ENCODE measurements at places on chromosomes 2 and 18.

DNA sequence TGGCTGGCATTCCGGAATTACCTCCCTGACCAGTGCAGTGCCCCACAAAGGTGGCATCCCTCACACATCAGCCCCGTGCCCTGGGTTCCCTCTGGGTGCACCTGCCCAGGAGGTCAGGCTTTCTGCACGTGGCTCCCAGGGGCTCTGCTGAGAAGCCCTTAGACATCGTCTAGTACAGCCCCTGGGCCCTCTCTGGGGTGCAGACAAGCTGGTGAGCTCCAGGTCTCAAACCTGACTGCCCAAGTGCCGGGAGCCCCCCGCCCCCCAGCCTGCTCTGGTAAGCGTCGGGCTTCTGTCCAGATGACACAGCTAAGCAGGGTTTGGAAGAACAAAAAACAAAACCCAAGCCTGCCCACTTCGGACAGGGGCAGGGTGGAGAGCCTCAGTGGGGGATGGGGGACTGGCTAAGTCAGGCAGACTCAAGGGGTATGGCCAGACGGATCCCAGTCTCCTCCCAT lies 20.2 kb downstream of the TWIST2 start:
- DNase-seq = peak; percentile 50

- DNase-seq = no peak
Measured at GRCh38 chr2:85666435-85667316, 1.3 kb downstream of the SFTPB start.

DNA sequence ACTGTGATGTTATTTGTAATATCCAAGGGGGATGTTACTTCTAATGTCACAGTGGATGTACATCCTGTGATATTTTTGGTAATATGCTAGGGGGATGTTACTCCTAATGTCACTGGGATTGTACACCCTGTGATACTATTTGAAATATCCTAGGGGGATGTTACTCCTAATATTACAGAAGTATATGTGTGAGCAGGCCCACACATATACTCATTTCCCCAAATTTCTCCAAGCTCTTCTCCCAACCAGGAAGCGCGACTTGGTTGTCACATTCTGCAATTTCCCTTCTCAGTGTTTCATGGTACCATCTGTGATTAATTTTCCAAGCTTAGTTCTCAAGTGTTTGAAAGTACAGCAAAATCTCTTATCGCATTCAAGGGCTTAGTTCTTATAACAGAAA lies 29.5 kb upstream of the CHN1 start:
- no peak for DNase-seq

GRCh38 chr2:201204655-201205514 lies 21.9 kb downstream of the CASP10 start:
- no peak for DNase-seq

DNA sequence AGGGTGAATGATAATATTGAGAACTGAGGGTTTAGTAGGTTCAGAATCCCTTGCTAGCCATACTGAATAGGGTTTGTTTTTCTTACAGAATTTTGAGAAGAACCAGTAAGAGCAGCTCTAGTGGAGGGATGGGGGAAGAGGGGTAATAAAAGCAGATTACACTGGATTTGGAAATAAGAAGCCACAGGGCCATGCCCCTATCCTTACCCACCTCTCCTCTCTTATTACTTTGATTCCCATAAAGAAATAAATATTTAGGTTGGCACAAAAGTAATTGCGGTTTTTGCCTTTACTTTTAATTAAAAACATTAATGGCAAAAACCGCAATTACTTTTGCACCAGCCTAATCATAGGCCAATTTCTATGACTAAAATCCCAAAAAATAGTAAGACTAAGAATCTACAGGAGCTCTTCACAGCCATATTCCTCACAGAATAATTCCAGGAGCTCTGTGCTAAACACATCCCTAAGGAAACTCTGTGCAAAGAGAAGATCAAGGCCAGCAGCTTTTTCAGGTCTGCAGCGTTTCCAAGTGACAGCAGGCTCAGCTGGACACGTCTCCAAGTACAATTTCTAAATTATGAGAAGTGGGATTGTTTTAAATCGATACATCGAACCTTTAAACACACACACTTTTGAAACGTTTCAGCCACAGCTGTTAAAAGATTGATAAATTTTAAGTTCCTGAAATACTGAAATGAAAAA lies 58.4 kb upstream of the RTN4 start:
- DNase-seq = no peak

GRCh38 chr2:162487816-162488215 lies 143.9 kb downstream of the GCA start:
- DNase-seq = no peak

DNA sequence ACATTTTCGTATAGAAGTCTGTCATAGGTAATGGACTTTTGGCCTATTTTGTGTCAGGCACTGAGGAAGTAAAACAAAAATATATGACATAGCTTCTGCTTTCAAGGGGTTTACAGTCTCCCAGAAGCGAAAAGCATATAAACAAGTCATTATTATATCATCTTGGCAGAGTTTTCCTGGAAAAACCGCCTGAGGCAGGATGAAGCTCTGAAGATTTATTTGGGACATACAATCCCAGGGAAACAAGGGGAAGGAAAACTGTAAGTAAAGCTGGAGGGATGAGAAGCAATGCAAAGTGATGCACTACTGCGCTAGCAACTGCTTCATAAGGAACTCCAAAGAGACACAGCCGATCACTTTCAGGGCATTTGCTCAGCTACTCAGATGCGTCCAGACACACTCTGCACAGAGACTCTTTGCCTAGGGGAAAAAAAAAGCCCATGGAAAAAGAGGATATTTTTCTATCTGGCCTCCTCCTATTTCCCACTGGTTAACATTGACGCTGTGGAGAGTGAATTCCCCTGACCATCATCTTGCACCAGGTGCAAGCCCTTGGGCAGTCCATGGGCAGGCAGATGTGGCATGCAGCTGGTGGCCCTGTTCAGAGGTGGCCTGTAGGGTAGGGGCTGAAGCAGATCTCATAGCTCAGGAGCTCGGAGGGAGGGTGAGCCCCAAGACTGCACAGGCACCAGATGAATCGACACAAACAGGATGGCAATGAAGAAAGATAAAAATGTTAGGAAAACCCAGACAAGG lies 158.1 kb downstream of the METTL4 start:
- DNase-seq = no peak

All from AG08395 (cell line).